ENCODE measurements at places on chromosomes 5 and 9.
A peak's percentile ranks its signal among the peaks of the same experiment; 100 is the strongest.

GRCh38 chr5:142316051-142316450 lies 8.8 kb downstream of the SPRY4 start:
- no peak for DNase-seq

- no peak for DNase-seq
These were observed 49.9 kb downstream of the GDNF start for GRCh38 chr5:37789991-37790390.

DNA sequence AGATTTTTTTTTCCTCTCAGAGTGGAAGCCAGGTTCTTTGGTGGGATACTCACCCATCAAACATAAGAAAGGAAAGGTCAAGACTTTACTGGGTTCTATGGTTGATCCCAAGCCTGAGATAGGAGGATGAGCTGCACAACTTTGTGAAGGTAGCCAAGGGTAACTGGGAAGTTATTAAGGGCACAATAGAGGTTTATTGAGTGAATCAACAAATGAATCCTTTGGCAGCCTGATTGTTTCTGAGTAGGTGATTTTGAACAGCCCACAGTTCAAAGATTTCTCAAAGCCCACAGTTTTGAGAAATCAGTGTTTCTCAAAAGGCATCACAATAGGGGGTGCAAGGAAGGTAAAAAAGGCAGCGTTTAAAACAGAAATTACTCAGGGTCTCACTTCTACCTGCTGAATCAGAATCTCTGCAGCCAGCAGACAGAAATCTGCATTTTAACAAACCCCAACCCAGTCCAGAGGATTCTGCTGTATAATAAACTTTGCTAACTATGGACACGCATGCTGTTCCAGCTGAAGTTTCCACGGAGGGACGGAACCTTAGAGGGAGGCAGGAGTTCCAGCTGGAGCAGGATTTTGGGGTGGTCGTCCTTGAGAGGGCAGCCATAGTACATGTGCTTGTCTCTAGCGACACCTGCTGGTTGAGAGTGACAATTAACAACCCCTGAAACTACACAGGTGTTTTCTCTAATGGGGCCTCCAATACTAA lies 32.7 kb upstream of the FSD1L start:
- DNase-seq, result peak; percentile 55

DNA sequence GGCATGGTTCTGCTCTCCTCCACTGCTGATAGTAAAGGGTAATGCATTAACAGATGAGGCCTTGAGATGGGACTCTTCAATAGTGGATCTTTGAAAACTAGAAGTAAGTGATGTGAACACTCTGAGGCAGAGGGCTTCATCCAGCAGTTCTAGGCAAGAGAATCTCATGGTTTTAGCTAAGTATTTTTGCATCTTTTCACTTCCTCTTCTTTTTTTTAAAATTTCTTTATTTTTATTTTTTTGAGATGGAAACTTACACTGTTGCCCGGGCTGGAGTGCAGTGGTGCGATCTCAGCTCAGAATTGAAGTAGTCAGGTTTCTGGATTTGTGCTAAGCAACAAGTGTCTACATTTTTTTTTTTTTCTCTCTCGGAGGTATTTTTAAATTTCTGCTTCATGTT lies 101.9 kb downstream of the MTRR start:
- no peak for DNase-seq

DNA sequence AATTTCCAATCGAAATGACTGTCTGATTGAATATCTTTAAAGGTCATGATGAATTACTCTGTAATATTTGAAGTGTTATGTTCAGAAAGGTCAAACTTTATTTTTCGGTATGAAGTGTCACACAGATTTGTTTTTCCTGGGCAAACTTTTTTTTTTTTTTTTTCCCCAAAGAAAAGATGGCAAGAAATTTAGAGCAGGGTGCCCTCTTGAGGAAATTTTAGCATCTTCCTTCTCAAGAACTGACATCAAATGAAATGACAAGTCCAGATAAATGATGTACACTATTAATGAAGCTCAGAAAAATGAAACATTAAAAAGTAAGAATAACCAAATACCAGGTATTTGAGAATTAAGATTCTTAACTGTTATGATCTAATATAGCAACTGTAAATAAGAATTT lies 123.6 kb downstream of the INVS start:
- no peak for DNase-seq

- DNase-seq, result peak; percentile 8
These were observed 140.1 kb upstream of the FBXL17 start for GRCh38 chr5:108521841-108522506.

DNA sequence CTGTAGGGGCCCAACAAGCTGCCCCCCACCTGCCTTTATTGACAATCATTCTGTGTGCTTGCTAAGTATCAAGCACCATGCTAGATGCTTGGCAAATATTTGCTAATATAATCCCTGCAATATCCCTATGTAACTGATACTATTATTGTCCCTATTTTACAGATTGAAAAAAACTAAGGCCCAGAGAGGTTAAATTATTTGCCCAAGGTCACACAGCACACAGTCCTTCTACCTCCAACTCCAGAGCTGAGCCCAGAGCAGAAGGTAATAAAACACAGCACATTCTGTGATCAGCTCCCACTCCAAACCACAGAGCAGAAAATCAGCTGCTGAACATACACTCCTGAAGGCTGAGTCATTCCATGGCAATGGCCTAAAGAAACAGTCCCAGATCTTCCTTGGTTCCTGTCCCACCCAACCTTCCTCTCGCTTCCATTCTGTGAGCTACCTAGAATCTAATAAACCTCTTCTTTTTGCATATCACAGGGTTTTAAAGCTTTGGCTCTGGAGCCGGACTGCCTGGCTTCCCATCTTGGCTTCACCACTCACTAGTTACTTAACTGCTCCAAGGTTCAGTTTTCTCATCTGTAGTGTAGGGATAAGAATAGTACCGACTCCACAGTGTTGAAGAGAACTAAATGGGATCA lies 66.7 kb upstream of the ADRA1B start:
- no peak for DNase-seq

- DNase-seq, result no peak
These were observed 94.4 kb downstream of the TRIO start for GRCh38 chr5:14237317-14238086.

GRCh38 chr9:90365666-90366065 lies 277.0 kb downstream of the DIRAS2 start:
- no peak for DNase-seq

DNA sequence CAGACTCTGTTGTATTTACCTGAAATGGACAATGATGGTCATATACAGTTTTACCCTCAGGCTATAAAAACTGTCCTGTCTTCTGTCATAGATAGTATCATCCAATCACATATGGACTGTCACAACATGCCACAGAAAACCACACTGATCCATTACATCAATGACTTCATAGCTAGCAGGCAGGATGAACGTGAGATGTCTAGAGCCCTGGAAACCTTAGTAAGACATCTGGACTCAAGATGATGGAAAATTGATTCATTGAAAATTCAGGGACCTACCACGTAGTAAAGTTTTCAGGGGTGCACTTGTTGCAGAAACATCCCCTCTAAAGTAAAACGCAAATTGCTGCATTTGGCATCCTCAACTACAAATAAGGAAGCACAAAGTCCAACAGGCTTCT lies 284.4 kb upstream of the RGMB start:
- DNase-seq, result no peak

- no peak for DNase-seq
These were observed 147.9 kb downstream of the PLPPR1 start for GRCh38 chr9:101176384-101176783.

DNA sequence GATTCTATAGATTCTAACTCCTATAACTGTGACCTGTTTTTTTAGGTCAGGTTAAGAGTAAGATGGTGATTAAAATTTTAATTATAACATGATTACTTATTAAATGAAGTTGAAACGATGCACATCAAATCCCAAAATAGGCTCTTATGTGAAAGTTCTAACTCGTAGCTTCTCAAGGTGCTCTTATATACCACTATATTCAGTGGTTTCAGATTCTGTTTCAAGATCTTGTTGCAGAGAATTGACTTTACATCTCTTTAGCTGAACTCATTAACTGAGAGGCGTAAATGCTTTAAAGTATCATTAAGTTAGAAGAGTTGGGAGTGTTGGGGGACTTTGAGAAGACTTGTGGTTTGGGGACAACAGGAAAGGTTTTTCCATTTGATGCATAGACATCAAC lies 1399.8 kb downstream of the PTPRD start:
- no peak for DNase-seq

DNA sequence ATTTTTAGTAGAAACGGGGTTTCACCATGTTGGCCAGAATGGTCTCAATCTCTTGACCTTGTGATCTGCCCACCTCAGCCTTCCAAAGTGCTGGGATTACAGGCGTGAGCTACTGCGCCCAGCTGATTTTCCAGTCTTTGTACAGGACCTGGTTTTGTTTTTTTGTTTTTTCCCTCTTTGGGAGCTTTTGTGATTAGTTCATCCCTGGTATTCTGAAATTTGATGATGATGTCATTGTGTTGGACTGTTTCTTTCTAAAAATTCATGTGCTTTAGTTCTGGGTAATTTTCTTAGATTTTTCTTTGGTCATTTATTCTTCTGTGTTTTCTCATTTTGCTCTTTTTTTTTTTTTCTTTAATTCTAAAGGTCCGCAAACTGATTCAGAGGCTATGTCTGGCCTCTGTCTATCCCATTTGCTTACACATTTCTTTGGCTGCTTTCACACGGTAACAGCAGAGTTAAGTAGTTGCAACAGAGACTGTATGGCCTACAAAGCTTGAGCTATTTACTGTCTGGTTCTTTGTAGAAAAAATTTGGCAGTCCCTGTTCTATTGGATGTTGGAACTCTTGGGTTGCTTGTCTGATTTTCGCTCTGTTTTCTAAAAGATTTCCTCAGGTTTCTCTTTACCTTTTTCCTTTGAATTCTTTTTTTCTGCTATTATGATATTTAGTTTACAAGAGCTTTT lies 24.8 kb downstream of the STX17 start:
- no peak for DNase-seq

DNA sequence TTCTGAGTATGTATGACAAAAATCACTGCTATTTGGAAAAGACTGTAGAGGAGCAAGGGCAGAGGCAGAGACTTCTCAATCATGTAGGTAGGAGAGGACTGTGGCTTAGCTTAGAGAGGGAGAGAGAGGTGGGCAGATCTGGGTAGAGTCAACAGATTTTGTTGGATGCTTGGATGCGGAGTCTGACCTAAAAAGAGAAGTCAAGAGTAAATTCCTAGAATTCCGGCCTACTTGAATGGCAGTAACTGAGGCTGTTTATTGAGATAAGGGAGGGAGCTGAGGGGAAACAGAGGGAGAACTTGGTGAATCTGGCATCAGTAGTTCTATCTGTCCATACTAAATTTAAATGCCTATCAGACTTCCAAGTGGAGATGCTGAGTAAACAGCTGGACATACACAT lies 2.4 kb downstream of the TICAM2 start:
- DNase-seq, result no peak

- no peak for DNase-seq
These were observed 359.4 kb downstream of the ENC1 start for GRCh38 chr5:74281166-74281565.

- DNase-seq, result no peak
These were observed 20.3 kb downstream of the MELK start for GRCh38 chr9:36592801-36593583.

DNA sequence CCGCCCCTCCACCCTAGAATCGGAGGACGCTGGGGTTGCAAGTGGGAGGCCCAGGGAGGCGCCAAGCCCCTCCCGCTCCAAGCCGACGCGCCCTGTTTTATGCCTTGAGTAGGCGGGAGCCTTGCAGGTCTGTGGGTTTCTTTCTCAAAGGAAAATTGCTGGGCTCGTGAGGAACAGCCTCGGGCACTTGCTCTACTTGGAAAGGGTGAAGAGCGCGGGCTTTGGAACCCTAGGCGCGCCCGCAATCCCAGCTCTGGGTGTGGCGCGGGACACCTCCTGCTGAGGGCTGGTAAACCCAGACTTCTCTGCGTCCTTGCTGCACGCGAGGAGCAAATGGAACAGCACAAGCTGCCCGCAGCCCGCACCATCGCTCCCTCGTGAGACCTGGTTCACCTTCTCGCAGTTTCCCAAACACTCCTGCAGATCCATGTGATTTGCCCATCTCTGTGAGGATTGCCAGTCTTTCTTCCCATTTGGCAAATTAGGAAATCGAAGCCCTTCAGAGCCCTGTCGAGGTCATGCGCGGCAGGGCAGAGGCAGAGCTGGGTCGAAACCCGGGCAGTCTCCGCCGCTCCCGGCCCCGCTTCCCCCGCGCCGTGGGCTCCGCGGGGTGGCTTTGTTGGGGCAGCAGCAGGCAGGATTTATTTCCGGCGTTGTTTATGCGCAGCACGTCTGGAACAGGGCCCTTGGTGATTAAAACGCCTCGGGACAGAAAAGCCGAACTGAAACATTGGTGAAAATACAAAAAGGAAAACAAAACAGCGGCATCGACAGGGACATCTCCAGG lies 98.4 kb upstream of the CPLX2 start:
- no peak for DNase-seq

GRCh38 chr9:137368431-137369035 lies 54.4 kb downstream of the EXD3 start:
- no peak for DNase-seq

GRCh38 chr5:1079961-1080360 lies 31.9 kb downstream of the SLC12A7 start:
- DNase-seq, result no peak

DNA sequence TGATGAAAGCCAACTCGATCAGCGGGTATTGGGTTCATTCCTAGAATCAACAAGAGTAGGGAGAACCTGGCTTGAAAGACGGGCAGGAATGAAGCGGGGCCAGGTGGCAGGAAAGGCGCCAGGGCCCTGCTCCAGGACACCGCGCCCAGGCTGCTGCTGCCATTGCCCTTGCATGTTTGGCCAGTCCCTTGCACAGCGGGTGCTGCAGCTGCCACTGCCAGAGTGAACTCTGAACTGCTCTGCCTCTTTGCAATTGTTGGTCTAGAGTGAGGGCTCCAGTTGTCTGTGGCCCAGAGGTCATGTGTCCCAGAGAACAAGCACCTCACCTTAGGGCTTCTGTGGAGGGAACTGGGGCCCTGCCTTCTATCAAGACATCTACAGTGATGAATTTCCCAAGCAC lies 24.0 kb upstream of the CARTPT start:
- no peak for DNase-seq

DNA sequence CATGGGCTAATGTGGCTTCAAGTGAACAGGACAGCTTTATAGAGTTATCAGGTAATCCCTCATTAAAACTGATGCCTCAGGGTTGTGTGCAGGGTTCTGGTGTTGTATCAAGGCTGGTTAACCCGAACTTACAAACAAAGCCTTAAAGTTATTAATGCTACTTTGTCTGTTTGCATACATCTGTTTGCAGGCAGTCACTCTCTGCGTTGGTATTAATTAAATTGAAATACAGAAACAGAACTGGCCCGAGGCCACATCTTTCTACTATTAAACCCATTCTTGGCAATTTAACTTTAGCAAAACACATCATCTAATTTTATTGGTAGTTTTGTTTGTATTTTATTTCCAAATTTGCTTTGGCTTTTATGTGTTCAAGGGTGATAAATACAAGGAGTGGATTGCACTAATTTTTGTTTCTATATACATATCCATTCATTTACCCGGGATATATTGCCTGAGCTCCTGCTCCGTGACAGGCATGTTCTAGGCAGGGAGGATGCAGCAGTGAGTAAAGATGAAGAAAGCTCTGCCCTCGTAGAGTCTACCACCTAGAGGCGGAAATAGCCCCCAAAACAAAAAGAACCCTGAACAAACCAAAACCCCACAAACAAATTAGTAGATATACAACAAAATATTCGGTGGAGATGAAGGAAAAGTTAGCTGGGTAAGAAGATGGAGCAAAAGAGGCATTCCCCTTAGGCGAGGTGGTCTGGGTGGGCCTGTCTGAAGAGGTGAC lies 164.2 kb downstream of the MACROH2A1 start:
- DNase-seq, result no peak

- no peak for DNase-seq
These were observed 92.5 kb downstream of the TLR4 start for GRCh38 chr9:117796681-117797080.

GRCh38 chr5:79849486-79850315 lies 141.4 kb downstream of the MTX3 start:
- DNase-seq, result no peak

Measured in immature natural killer cell (primary cell).